Left cardiac atrium (tissue), 4 donors: ENCODE measurements at places on chromosomes 7 and 10. TPM values are rescaled to one million over a fixed set of nuclear protein-coding genes. Genes with fewer than 3 reads are reported as not detected.

DNA sequence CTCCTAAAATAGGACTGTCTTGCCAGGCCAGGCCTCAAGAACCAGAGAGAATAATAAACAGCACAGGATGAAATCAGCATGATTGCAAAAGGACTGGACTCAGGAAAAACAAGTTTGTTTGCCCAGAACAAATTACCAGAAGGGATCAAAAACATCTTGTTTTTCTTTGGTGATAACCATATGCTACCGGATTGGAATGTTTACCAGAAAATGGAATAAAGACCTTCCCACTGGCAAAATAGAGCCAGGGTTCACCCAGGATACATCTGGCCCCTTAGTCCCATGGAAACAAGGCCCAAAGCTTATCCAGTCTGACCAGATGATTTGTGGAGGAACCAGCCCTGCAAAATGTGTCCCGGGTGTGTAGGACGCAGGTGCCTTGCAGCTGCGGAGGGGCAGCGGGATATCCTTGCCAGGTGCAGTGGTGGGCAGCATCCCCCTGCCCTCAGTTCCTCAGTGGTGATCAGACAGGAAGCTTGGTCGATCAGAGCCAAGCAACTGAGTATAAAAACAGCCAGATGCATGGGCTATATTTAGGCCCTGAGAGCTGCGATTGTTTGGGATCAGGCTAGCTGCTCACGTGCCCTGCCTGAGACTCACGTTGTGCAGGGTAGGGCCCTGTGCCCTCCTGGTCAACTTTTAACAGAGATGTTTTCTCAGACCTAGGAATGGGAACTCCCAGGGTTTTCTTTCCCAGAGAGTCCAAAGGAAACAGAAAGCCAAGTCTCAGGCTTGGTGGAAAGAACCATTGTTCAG is 4.6 kb upstream of the ZNF22 start:
- DNase-seq: peak; percentile 72

- no peak for DNase-seq
Observed at GRCh38 chr10:64658528-64658927, 1137.3 kb downstream of the REEP3 start.

GRCh38 chr7:87345962-87346371 is 503 bp downstream of the CROT start:
- DNase-seq: no peak

SLC13A4 gene
- not detected for total RNA-seq

DNA sequence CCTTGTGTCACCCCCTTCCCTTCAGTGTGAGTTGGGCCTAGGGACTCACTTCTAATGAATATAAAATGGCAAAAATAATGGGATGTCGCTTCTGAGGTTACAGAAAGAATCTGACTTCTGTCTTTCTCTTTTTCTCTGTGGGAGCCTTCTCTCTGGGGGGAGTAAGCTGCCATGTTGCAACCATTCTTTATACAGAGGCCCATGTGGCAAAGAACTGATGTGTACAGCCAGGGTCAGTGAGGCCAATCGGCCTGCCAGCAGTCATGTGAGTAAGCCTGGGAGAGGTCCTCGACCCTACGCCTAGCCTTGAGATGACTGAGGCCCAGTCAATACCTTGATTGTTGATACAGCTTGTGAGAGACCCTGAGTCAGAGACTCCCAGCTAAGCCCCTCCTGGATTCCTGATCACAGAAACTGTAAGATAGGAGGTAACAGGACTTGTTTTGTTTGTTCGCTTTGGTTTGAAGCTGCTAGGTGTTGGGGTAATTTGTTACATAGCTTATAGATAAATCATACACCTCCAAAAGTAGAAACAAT is 1.7 kb downstream of the TCAF1 start:
- no peak for DNase-seq

- DNase-seq: no peak
Observed at GRCh38 chr10:21393931-21394330, 131.6 kb downstream of the SKIDA1 start.

ZPBP gene
- total RNA-seq: not detected

CDCA7L gene
- 23.9 TPM for total RNA-seq

FAM171A1 gene
- 14.8 TPM for total RNA-seq

GRCh38 chr10:85602306-85602705 is 764.3 kb downstream of the GRID1 start:
- no peak for DNase-seq

- no peak for DNase-seq
Observed at GRCh38 chr10:112446055-112446854, 459 bp downstream of the ZDHHC6 start.

- no peak for DNase-seq
Observed at GRCh38 chr7:45898222-45898621, 9.9 kb downstream of the IGFBP1 start.

EN2 gene
- 0.15 TPM for total RNA-seq

PCLO gene
- 3.5 TPM for total RNA-seq
